ENCODE measurements at places on chromosomes 7 and 10. TPM values are rescaled to one million over a fixed set of nuclear protein-coding genes. Genes with fewer than 3 reads are reported as not detected.
A peak's percentile ranks its signal among the peaks of the same experiment; 100 is the strongest.

CCL26 gene
- total RNA-seq: not detected

DNA sequence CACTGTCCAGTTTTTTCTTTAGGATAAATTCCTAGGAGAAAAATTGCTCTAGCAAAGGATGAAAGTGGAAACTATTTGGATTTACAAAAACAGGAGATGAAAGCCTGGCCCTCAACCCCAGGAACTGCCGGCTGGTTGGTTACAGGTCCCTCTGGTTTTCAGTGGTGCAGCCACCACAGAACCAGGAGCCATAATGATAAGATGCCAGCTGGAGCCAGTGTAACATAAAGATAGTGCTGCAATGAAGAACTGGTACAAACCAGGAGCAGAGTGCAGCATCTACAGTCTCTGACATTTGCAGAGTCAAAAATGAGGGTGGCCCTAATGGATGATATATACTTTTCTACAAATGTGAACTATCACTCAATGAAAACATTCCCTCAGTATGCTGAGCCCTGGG, 20.4 kb upstream of the NUP42 start:
- no peak for DNase-seq

DNA sequence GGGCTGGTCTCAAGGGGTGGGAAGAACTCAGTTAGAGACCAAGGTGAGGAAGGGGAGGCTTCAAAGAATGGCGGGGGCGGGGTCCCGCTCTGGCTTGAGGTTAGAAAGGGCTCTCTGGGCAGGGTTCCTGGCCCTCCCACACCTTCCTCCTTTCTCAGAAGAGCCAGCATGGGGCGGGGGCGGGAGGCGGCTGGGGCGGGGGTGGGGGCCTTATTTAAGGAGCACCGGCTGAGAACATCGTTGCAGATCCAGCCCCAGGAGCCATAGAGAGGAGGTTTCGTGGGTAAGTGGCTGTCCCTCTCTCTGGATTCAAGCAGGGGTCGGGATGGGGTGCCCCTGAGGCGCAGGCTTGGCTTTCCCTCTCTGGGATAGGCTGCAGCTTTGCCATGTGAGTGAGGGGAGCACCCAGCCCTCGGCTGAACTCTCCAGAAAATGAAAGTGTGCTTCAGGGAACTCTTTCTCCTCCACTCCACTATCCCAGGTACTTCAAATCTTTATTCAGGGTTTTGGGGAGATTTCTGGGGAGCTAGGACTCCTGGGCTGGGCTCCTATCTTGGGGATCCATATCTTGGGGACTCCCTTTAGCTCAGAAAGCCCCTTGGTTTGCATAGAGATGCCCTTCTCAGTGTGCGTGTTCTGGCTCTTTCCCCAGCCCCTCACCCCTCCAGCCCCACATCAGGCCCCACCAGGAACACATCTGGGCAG, 3.3 kb upstream of the CUEDC2 start:
- peak; percentile 69 for DNase-seq

ZNF485 gene
- 6.6 TPM for total RNA-seq

DNA sequence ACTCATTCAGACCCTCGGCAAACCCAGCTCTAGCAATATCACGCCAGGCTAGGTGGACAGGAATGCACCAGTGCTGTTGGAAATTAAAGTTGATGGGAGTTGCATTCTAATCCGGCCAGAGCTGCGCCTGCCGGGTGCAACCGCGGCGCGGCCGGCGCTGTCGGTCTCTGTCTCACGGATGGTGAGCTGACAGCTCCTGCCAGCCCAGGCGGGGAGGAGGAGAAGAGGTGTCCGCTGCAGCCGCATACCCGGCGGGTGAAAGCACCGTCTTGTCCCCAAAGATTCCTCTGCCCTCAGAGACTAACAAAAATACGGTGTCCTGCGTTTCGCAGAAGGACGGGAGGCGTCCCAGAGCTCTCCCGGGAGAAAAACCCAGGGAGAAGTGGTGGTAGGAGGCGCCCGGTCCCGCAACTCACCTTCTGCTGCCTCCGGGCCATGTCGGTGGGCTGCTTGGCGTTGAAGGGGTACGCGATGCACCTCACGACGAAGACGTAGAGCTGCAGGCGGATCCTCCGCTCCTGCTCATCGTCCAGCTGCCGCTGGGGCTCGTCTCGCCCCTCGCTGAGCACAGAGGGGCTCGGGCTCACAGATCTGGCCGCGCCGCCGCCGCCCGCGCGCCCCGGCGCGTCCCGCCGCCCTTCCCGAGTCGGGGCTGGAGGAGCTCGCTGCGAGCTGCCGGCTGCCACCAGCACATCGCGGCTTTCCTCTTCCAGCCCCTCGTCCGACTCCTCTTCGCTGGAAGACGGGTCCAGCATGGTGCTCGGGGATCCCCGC, 490 bp downstream of the CADPS2 start:
- DNase-seq: peak; percentile 33

DNA sequence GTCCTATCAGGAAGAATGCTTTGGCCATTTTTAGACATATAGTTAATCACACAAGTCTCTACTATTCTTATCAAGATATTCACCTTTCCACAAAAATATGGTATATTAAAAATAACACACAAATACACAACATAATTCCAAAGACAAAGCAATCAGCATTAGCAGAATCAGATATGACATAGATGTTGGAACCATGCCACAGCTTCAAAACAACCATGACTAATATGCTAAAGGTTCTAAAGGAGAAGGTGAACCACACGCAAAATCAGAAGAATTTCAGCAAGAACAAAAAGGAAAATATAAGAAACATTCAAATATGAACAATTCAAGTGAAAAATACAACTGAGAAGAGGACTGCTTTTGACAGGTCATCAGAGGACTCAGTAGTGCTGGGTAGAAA, 670.2 kb upstream of the SORCS1 start:
- no peak for DNase-seq

- DNase-seq: no peak
Observed at GRCh38 chr7:16392990-16393523, 28.3 kb downstream of the CRPPA start.

DNA sequence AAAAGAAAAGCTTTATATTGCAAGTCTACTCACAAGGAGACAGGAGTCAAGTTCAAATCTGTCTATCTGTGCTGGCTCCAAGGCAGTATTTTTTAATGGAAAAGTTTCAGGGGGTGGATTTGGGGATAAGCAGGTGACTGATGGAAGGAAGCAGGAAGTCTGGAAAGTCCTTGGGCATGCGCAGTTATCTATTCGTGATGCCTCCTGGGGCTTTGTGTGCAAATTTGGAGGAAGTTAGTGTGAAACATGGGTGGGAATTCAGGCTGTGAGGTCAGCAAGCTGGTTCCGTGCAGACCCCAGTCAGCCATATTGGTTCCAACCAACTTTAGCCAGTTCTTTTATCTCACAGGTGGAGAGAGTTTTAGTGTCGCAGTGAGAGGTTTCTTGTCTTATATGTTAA, 140.0 kb downstream of the FRMD4A start:
- no peak for DNase-seq

IFIT5 gene
- 30.7 TPM for total RNA-seq

DNA sequence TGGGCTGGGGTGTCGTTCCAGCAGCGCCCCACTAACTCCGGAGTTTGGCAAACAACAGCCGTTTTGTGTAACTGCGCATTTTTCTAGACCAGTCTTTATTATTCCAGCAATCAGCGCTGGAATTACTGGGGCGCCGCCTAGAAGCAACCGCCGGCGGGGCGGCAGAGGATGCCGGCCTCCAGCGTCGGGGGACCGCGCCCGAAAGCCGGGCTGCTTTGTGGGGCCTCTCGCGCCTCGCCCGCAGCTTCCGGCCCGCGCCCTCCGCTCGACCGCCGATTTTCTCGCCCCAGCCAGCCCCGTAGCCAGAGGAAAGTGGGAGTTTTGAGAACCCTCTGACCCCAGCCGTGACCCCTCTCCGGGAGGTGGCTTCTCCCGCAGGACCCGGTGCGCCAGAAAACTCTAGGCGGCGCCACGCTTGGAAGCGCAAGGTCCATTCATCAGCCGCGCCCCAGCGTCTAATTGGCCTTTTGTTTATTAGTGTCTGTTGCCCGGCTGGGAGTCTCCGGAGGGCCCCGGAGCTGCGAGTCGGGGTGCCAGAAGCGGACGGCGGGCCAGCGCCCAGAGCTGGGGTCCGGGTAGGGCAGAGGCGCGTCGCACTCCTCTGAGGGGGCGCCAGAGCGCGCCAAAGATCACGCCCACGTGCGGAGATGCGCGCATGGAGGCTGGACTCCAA, 10.7 kb downstream of the EMX2 start:
- peak; percentile 35 for DNase-seq

GRCh38 chr10:110558041-110558440, 9.5 kb upstream of the SMC3 start:
- no peak for DNase-seq

DNA sequence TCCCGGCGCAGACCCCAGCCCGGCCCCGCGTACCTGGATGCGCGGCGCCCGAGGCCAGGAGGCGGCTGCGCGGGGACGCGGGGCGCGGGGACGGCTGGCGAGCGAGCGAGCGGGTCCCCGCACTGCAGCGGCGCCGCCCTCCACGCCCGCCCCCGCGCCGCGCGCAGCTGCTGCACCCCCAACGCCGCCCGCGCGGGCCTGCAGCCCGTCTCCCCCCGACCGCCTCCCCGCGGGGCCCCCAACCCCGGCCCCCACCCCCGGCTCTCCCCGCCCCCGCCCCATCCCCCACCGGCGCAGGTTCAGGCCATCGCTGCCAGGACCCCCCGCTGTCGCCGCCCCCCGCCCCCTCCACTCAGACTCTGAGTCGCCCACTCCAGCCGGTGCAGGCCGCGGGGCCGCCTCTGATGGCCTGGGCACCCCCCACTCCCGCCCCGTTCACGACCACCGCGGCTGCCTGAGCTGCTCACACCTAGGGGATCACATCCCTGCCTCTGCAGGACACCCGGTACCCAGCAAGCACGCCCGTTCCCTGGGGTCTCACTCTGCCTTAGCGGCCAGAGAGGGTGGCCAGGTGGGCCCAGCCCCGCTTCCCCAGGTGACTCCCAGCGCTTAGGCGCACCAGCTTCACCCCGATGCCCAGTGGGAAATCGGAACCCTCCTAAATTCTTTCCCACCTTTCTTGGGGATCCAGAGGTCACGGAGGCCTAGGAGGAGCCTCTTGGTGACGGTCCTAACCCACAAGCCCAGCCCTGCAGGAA, 13.9 kb upstream of the DNAAF5 start:
- DNase-seq: peak; percentile 51

DNA sequence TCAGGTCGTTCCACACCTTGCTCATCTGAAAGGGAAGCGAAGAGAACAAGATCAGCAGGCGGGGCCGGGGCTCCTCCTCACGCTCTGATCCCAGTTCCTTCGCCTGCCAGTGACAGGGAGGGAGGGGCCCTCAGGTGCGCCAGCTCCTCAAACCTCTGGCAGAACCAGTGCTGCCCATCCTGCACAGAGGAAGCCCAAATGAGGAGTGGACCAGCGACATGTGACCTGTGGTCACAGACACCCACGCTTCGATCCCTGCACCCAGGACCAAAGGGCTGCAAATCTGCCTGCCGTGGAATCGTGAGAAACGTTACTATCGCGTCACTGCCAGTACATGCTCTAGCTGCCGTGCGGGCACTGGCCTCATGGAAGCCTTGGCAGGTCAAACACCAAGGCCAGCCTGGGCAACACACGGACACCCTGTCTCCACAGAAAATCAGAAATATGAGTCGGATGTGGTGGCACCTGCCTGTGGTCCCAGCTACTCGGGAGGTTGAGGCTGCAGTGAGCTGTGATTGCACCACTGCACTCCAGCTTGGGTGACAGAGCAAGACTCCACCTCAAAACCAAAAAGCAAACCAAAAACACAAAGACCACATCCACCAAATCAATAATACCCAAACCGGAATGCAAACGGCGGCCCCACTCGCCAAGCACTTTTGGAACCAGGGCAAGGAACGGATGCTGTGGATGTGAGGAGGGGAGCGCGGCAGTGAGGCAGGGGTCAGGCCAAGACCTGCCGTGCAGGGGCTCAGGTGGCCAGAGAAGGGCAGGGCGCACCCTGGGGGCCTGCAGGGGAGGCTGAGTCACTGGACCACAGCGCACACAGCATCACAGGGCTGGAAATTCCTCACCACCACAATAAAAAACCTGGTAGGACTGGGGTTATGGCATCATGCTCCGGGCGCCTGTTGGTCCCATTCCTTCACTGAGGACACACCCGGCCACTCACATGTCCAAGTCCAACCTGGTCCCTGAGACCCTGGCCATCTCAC, 13.4 kb downstream of the NUDT1 start:
- DNase-seq: no peak

- DNase-seq: no peak
Observed at GRCh38 chr10:43210556-43210955, 56.3 kb downstream of the RASGEF1A start.

DNA sequence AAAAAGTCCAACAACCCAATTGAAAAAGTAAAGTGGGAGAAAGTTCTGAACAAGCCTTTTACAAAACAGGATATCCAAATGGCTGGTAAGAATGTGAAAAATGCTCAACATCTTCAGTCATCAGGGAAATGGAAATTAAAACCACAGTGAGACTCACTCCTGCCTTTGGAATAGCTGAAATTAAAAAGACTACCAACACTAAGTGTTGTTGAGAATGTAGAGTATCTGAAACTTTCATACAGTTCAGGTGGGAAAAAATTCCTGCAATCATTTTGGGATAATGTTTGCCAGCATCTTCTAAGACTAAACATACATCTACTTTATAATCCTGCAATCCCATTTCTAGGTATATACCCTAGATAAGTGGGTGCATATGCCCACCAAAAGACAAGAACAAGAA, 395.1 kb downstream of the GRID1 start:
- DNase-seq: no peak

ANKRD61 gene
- not detected for total RNA-seq

TRIL gene
- total RNA-seq: not detected

- no peak for DNase-seq
Observed at GRCh38 chr7:137625197-137625596, 221.6 kb downstream of the DGKI start.

GRCh38 chr10:83983578-83984255, 155.6 kb upstream of the GHITM start:
- no peak for DNase-seq

GRCh38 chr10:110495731-110496552, 1.8 kb upstream of the DUSP5 start:
- DNase-seq: no peak

- no peak for DNase-seq
Observed at GRCh38 chr10:70911386-70911785, 23.0 kb upstream of the PCBD1 start.

GRCh38 chr10:63425512-63425911, 40.3 kb downstream of the JMJD1C start:
- no peak for DNase-seq

DNA sequence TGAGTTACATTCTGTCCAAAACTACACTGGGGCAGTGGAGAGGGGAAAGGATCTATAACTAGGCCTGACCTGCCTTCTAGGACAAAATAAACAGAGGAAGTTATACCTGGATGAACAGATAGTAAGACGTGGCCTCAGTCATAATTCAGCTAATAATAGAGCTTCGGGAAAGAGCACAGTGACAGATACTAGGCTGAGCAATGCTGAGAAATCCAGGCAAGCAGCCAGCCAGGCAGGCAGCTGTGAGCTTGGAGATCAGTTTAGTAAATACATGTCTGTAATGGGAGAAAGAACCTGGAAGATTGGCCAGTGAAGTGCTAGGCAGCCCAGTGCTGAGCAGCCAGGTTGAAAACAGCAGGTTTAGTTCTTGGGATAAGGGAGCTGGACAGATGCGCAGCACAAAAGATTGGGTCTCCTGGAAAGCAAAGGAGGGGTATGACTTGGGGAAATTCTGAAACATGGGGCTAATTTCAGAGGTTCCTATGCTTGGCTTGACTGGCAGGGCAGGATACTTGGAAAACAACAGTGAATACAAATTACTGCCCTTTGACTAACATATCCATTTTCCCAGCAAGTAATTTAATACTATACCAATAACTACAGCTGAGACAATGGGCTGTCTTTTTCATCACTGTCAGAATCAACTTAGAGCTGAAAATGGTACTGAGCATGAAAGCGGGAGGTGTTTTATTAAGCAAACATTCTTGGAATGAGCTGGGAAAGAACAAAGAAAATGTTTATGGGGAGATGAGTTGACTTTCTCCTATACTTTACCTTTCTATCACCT, 140.8 kb downstream of the DGKB start:
- DNase-seq: no peak

TFPI2 gene
- not detected for total RNA-seq

FRMPD2 gene
- not detected for total RNA-seq

Data from activated naive CD8-positive, alpha-beta T cell treated with anti-CD3 and anti-CD28 coated beads, Interleukin-2, amount 10 ng/mL, durations not matched to agents 7 days and 5 days (primary cell).